ENCODE measurements at places on chromosomes 13 and 19.
A peak's percentile ranks its signal among the peaks of the same experiment; 100 is the strongest.

- DNase-seq, result no peak
Observed at GRCh38 chr19:46254776-46255175, 25.2 kb downstream of the IGFL1 start.

DNA sequence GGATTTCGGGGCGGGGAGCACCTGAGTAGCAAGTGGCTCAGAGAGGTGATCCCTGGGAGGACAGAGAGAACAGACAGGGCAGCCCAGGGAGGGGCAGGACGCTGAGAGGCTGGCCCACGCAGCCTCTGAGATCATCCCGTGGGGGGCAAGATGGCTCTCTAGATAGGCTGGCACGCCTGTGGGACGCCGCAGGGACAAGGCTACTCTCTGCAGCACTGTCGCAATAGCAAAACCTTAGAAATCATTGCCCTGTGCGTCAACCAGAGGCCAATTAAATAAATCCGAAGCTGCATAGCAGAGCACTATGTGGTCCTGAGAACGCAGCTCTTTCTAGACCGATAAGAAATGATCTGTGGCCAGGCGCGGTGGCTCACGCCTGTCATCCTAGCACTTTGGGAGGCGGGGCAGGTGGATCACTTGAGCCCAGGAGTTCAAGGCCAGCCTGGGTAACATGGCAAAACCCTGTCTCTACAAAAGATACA is 5.1 kb downstream of the PEX11G start:
- DNase-seq, result no peak

DNA sequence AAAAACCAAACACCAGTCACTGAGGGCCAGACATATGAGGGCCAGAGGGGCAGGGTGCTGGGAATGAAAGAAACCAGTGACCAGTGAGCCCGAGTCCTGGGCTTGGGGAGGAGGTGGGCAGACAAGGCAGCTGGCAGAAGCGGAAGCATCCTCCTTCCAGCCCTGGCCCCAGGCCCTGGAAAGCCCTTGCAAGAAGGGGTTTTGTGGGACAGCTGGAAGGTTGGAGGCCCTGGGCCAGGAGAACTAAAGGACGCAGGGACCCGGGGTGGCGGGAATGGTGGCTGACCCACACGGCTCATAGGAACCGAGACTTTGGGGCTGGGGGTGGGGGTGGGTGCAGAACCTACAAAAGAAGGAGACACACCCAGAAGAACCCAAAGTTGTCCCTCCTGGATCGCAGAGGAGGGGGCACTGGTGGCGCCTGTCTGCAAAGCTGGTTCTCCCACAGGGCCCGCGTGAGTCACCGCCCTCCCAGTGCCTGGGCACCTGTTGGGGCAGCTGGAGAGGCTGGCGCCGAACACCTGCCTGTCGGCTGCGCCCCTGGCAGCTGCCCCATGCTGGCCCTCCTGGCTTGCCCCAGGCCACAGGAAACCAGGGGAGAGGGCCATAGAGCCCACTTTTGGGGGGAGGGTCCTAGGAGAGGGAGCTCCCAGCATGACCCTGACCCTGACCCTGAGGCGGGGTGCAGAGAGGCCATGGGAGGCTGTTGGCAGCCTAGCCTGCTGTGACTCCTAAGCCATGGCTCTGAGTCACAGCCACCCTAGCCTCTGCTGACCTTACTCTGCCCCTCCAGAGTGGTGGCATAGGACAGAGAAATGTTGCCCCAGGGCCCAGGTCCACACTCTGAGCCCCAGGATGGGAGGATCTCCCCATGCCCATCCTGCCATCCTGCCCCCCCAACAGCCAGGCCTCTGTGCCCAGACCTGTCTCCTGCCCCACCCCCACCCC is 802 bp downstream of the DMPK start:
- no peak for DNase-seq

GRCh38 chr19:11843722-11844121 is 4.8 kb upstream of the ZNF439 start:
- DNase-seq, result no peak

DNA sequence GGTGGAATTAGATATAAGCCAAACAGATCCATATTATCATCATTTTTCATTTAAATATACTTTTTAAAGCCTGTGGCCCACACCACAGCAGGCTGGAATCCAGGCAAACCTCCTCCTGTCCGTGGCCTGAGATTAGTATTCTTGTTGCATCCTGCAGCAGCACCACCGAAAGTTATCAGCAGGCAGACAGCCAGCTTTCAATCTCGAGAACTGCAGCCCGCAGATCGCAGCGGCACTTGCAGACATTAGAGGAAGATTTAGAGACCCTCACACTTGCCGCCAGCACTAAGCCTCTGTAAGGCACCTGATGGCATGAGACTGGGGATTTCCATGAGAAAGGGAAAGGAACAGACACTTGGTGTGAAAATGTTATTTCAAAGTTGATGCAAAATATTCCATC is 7.4 kb downstream of the DHRS12 start:
- DNase-seq, result no peak

DNA sequence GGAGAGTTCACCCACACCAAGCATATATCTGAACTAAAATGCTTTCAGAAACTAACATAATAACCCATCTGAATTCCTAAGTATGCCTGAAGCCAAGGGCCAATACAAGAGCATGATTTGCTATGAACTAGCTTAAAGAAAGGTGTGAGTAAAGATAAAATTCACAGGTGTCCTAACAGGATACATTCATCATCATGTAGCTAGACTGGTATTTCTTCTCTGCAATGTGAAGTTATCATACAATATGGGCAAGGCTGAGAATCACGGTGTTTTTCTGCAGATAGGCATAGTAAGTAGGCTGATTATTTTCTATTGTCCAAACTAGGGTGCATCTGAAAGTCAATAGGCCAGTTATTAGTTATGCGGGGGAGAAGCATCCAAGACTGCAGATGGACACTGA is 63.1 kb downstream of the STK24 start:
- no peak for DNase-seq

GRCh38 chr19:12994701-12995595 is at the start of gene NFIX:
TSS of gene NFIX (plus strand) at chr19:12995475. CDS start at chr19:12995838, 363 bp downstream.
- DNase-seq, result peak; percentile 51

- peak; percentile 19 for DNase-seq
Observed at GRCh38 chr19:8149261-8150094, at the start of gene FBN3. TSS of gene FBN3 (minus strand) at chr19:8149592. CDS start at chr19:8147480, 2,112 bp downstream.
